Stimulated activated naive CD4-positive, alpha-beta T cell treated with Interleukin-2 at 50 U/mL for 16 hours (primary cell): ENCODE measurements at places on chromosomes 1 and 21.

DNA sequence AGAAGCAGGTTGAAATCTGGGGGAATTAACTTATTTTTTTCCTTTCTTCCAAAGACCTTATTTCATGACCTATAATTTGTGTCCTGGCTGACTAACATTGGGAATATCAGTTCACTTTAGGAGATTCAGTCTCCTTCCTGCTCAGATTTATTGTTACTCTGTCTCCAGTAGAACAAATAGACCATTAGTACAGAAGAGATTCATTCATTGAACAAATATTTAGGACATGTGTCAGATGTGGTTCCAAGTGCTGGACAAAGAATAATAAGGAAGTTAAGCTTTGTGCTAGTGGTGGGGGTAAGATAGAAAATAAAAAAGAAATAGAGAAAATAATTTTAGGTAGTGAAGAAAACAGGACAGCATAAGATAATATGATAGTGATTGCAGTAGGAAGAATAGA lies 20.3 kb downstream of the ZMYM4 start:
- DNase-seq, result no peak

GRCh38 chr1:19640363-19641316 lies 3.5 kb upstream of the NBL1 start:
- DNase-seq, result no peak

- DNase-seq, result no peak
Measured at GRCh38 chr1:152752225-152752624, 5.6 kb upstream of the KPRP start.

DNA sequence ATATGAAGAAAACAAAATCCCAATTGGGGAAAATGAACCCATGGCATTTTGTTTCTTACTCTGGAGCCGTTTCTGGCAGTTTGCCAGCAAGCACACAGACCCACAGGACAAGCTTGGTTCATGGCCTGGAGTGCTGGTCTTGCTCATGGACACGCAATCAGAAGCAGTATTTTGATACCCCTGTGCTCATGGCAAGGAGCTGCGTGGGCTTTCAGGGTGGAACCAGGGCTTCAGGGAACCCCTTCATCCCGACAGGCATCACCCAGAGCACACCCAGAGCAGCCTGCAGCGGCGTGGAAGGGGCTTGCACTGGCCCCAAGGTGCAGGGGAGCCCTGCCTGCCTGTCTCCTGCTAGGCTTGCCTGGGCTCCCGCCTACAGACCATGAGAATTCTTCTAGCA lies 45.4 kb upstream of the PCBP3 start:
- DNase-seq, result no peak

DNA sequence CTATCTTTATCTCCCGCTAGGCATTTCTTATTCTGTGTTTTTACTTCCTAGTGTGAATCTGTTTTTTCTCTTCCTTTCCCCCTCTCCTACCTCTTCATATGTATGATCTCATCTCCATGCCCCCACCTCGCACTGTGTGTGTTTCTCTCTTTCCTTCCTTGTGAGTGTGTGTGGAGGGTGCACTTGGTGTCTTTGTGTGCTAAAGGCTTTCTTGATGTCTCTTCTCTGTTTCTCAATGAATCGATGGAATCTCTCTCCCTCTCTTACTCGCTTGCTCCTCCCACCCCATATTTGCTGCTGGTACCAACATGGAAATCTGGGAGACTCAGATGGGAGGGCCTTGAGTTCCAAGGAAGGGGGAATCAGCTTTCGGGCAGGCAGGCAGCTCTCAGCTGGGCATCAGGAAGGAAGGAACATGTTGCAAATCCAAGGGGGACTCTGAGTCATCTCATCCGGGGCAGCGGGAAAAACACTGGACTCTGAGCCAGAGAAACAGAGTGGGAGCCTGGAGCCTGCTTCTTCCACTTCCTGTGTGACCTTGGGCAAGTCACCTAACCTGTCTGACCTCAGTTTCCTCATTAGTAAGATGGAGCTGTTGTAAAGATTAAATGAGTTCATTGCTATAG lies 147.5 kb downstream of the PTPRU start:
- no peak for DNase-seq

DNA sequence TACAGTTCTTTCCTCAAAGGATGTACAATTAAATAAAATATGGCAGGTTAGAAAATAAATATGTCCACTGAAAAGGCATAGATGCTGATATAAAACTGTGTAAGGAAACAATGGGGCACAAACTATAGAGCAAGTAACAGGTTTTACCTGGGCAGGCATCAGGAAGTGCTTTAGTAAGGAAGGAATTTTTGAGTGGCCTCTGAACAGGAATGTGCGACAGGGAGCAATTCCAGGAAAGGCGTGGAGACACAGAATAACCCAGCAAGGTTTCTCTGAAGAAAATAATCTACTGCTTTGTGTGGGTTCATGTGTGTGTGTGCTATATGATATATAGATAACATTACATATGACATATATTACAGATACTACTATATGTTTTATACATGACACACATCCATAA lies 128.4 kb downstream of the RGS21 start:
- no peak for DNase-seq

DNA sequence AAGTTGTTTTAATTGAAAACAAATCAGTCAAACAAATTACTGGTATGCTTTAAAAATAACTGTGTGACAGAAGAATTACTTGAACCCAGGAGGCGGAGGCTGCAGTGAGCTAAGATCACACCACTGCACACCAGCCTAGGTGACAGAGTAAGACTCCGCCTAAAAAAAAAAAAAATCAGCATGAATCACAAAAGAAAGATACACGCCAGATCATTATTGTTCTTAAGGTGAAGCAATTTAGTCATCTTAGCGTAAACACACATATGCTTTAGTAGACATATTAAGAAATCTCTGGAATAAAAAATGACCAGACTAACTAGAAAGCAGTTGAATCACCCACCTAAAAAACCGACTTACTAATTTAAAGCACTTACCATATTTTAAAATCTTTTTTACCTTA lies 20.2 kb downstream of the RERE start:
- no peak for DNase-seq

DNA sequence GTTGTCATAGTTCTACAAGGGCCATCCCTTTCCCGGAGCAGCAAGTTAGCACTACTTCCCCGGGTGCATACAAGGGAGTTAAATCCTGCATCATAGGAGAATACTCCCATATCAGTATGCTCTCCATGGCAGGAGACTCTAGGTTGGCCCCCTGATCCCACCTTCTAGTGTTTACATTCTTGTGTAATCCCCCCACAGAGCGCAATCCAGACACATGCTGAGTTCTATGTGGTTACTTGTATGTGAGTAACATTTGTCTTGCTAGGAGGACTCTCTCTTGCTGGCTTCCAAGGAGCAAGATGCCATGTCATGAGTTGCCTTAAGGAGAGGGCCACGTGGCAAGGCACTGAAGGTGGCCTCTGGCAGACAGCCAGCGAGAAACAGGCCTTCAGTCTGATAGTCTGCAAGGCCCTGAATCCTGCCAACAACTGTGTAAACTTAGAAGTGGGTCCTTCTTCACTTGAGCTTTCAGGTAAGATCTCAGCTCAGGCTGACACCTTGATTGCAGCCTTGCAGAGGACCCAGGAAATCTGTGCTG lies 155.3 kb downstream of the CDC7 start:
- DNase-seq, result no peak

DNA sequence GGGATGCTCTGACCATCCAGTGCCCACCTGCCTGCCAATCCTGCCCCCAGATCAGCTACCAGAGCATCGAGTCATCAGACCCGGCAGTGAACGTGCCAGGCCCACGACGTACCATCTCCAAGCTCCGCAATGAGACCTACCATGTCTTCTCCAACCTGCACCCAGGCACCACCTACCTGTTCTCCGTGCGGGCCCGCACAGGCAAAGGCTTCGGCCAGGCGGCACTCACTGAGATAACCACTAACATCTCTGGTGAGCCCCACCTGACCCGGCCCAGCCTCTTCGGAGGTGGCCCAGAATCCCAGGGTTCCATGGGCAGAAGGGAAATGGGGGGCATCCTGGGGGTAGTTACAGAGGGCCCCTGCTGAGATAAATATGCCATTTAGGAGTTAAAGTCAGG lies 43.1 kb downstream of the PTPRU start:
- no peak for DNase-seq

- DNase-seq, result no peak
Measured at GRCh38 chr1:75198761-75199160, 64.6 kb downstream of the LHX8 start.

GRCh38 chr1:119636491-119637089 lies 11.5 kb downstream of the ZNF697 start:
- DNase-seq, result no peak

GRCh38 chr21:31298618-31299269 lies 45.3 kb downstream of the TIAM1 start:
- DNase-seq, result peak; percentile 2

GRCh38 chr1:18458133-18459092 lies 22.3 kb upstream of the KLHDC7A start:
- DNase-seq, result no peak

DNA sequence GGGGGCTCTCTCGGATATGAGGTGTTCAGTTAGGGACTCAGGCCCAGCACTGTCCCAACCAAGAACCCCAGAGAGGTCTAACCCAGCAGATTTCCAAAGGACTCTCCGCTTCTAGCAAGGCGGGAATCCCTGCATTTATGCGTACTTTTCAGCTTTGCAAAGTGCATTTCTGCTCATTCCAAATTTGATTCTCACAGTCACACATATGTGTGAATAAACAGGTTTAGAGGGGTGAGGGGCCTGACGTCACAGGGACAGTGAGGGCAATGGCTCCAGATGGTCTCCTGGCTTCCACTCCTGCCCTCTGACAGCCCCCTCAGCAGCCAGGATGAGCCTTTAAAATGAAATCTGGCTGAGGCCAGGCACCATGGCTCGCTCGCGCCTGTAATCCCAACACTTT lies 921 bp upstream of the ECE1 start:
- DNase-seq, result no peak

GRCh38 chr1:34625521-34626015 lies 129.3 kb upstream of the GJB5 start:
- DNase-seq, result no peak

DNA sequence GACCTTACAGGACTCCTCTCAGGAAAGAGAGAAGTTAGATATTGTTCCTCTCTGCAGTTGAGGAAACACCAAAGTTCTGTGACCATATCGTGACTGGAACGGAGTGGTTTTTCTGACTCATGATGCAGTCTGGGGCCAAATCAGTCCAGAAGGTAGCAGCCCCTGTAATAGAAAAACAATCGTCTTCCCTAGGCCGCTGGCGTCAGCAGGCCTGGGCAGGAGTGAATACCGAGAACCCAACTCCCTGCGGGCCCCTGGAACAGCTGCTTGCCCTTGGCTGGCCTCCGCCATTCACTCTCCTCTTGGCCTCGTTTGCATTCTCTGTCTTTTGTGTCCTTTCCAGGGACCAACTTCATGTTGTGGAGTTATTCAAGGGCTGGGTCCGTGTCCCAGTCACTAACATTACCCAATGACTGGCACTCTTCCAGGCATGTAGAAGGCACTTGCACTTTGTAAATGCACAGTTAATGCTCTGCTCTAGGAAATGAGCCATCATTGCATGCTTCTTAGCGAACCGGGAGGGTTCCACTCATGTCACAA lies 10.9 kb upstream of the CD101 start:
- DNase-seq, result no peak

DNA sequence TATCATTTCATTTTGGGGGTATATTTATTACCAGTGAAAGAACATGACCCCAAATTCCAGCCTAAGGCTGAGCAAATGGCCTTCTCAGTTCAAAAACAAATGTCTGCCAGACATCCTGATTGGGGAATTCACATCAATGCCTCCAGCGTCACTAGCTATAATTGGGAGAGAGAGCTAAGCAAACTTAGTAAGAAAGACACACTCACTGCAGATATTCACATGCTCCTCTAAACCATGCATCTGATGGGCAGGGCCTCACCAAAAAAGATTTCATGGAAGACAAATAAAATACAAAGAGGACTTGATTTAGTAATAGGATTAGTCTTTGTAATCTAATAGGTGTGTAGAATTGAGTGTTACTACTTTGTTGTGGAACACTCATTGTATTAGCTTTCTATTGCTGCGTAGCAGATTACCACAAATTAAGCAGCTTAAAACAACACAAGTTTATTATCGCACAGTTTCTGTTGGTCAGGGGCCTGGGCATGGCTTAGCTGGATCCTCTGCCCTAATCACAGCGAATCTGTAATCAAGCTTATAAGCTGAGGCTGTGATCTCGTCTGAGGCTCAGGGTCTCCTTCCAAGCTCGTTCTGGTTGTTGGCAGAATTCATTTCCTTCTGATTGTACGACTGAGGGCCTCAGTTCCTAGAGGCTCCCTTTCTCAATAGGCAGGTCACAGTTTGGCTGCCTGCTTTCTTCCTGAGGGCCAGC lies 243.0 kb downstream of the PBX1 start:
- no peak for DNase-seq

DNA sequence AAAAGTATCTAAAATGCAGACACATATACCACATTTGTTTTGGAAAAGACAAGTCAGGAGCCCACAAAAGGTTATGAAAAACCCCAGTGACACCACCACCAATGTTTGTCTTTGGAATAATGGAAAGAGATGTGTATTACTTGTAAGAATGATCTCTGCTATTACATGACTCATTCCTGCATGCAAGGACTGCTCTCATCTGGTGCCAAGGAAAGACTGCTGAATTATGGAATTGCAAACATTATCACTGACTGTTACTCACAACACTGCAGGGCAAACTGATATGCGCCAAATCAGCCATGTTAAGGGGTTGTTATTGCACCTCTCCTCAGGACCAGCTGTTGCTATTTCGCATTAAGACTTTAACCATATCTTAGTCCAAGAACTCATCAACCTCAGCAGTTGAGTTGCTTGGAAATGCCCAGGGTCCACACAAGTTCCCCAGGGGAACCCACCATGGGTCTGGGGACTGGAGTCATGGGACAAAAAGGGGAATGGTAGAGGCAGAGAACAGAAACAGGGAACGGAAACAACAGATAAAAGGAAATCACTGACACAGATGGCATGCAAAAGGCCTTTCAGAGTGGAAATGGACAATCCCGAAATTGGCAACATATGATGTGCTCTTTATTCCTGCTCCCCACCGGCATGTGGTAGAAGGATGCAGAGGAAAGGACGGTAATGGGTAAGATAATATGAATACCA lies 34.4 kb downstream of the CAPZB start:
- DNase-seq, result no peak

GRCh38 chr1:204640578-204640977 lies 45.0 kb downstream of the LRRN2 start:
- DNase-seq, result no peak

DNA sequence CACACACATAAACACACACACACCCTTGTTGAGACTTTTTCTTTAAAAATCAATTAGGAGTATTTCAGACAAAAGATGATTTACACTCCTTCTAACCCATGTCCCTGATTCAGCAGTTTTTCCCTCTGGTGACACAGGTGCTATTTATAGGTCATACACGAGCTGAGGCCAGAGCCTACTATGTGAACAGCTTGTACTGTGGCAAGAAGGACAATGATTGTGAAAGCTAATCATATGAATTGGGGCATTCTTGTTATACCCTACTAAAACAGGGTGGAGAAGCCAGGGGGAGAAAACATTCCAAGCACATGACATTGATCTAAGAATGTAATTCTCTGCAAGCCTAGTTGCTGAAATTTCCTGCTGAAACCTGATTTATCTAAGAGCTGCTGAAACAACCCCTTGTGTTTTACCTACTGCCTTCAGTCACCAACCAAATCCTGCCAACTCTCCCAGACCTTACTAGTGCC lies 60.3 kb downstream of the XCL1 start:
- DNase-seq, result no peak

GRCh38 chr1:205827623-205828022 lies 14.6 kb upstream of the SLC41A1 start:
- DNase-seq, result no peak
